ENCODE measurements at places on chromosomes 11 and 22. TPM values are rescaled to one million over a fixed set of nuclear protein-coding genes. Genes with fewer than 3 reads are reported as not detected.

MS4A6E gene
- not detected for total RNA-seq

LRRC4C gene
- 14.0 TPM for total RNA-seq

APOL5 gene
- not detected for total RNA-seq

OOSP4B gene
- total RNA-seq = not detected

CENPM gene
- 29.4 TPM for total RNA-seq

NAALADL1 gene
- total RNA-seq = 4.3 TPM

OR51I1 gene
- not detected for total RNA-seq

PHF21B gene
- total RNA-seq = 2.1 TPM

CCDC89 gene
- total RNA-seq = 0.19 TPM

ENDOD1 gene
- 12.0 TPM for total RNA-seq

SLCO2B1 gene
- 5.6 TPM for total RNA-seq

ARL14EP gene
- total RNA-seq = 34.5 TPM

MRGPRE gene
- total RNA-seq = not detected

TEX54 gene
- total RNA-seq = not detected

TSPAN32 gene
- 2.6 TPM for total RNA-seq

SLC22A12 gene
- total RNA-seq = not detected
